ENCODE measurements at places on chromosomes 4 and X. TPM values are rescaled to one million over a fixed set of nuclear protein-coding genes. Genes with fewer than 3 reads are reported as not detected.

GRCh38 chrX:40832723-40833122, 97.4 kb upstream of the MED14 start:
- DNase-seq, result no peak

DNA sequence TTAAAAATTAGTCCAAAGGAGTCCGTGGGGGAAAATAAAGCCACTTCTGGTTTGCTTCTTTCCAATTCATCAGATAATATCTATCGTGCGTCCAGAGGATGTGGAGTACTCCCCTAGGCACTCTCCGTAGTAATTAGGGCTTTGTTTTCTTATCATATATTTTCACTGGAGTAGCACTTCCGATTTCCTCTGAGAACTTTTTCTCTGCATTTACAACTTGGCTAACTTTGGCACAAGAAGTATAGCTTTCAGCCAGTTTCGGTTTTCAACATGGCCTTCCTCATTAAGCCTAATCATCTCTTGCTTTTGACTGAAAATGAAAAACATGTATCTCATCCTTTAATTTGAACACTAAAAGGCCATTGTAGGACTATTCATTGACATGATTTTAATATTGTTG, 80.5 kb downstream of the CASP3 start:
- DNase-seq, result no peak

DNA sequence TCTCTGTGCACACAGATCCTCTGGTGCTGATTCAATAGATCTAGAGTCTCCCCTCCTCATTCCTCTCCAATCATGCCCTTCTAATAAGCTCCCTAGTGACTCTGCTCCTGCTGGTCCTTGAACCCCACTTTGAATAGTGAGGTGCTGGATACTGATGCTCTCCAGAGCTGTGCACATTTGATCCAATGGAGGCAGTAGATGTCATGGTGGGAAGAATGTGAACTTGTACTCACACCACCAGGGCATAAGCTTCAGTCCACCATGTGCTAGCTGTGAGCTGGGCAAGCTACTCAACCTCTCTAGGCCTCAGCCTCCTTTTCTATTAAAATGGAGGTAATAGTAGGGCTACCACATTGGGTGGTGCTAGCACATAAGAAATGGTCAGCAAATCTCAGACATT, 241.1 kb downstream of the SPATA18 start:
- no peak for DNase-seq

DNA sequence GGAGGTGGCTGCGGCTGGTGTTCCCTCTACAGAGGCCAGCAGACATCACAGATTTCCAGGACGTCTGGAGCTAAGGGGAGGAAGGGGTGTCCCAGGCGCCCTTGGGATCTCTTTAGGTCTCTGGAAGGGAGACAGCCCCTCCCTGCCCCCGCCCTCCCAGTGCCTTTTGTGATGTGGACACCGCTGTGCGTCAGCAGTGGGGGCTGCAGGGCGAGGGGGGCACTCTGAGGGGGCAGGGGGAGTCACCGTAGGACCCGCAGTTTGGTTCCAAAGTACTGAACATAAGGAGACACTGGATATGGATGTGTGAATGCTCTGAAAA, 25.6 kb upstream of the MXD4 start:
- DNase-seq, result no peak

- DNase-seq, result no peak
Observed at GRCh38 chrX:98605941-98606340, 1722.2 kb downstream of the RPA4 start.

DNA sequence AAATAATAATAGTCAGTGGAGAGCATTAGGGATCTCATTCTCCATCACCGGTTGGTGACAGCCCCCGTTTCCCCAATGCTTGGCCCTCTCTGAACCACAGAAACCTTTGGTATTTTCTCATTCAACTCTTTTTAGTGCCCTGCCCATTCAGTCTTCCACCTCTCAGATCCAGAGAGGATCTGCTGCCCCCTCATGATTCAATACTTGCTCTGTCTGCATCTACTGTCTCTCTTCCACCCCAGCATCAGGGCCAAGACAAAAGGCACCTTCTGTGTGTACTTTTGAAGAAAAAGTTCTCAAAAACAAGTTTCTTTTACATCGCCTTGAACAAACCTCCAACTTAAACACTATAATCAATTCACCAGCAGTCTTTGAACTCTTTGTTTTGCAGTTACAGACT, 19.3 kb downstream of the CLTRN start:
- no peak for DNase-seq

DNA sequence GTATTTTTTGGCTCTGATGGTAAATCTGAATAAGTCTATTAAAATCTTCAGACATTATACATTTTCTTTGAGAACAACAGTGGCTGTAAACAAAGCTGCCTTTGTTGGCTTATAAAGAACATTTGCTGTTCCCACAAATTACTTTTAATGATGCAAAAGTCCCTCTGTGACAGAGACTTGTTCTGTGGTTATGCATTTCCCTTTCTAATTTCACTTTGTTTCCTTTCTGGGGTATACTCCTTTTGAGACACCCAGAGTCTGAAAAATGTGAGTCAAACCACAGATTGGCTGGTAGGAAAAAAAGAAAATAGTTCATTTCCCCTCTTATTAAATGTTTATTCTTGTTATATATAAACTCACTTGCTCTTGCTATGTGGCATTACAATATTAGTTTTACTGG, 402.4 kb downstream of the PACRGL start:
- DNase-seq, result no peak

- DNase-seq, result no peak
Observed at GRCh38 chr4:167238226-167238625, 3.9 kb upstream of the SPOCK3 start.

The CAMK2D gene
- 70.9 TPM for polyA plus RNA-seq

The MAGEC1 gene
- polyA plus RNA-seq, result not detected

The GRIA2 gene
- 1.5 TPM for polyA plus RNA-seq
